Caco-2 (cell line): ENCODE measurements at places on chromosomes 5 and 9. TPM values are rescaled to one million over a fixed set of nuclear protein-coding genes. Genes with fewer than 3 reads are reported as not detected.

DNA sequence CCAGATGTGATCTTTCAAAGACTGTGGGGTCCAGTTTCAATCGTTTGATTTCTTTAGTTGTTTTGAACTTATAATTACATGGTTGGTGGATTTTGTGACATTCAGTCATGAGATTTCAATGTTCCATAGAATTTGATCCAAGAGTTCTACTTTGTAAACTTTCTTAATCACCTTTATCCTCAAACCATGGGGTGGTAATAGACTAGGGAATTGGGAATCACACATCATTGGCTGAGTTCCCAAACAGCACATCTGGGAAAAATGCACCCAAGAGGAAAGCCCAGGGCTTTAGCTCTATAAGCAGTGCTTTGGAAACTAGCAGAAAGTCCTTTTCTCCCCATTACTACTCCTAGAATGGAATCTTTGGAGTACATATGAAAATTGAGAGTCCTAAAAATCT is 177.6 kb downstream of the NNT start:
- DNase-seq, result no peak

GRCh38 chr5:56734091-56734694 is 81.2 kb upstream of the MAP3K1 start:
- no peak for DNase-seq

GRCh38 chr5:154077696-154078095 is 38.9 kb downstream of the MFAP3 start:
- DNase-seq, result no peak

- no peak for DNase-seq
Observed at GRCh38 chr9:114445616-114446015, 57.8 kb upstream of the AKNA start.

DNA sequence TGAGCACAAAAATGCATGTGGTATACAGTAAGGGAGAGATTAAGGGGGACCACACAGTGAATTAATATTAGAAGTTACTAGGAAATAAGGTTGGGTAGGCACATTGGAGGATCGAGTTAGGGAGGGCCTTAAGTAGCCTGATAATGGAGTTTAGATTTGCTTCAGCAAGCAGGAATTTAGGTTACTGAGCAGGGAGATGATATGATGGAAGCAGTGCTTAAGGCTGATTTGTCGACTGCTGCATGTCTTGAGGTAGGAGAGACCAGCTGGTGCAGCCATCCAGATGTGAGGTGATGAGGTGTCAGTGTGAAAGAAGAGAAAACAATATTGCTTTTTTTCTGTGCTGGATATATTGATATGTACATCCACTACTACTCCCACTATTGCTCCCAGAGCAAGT is 55.2 kb upstream of the ACTBL2 start:
- no peak for DNase-seq

DNA sequence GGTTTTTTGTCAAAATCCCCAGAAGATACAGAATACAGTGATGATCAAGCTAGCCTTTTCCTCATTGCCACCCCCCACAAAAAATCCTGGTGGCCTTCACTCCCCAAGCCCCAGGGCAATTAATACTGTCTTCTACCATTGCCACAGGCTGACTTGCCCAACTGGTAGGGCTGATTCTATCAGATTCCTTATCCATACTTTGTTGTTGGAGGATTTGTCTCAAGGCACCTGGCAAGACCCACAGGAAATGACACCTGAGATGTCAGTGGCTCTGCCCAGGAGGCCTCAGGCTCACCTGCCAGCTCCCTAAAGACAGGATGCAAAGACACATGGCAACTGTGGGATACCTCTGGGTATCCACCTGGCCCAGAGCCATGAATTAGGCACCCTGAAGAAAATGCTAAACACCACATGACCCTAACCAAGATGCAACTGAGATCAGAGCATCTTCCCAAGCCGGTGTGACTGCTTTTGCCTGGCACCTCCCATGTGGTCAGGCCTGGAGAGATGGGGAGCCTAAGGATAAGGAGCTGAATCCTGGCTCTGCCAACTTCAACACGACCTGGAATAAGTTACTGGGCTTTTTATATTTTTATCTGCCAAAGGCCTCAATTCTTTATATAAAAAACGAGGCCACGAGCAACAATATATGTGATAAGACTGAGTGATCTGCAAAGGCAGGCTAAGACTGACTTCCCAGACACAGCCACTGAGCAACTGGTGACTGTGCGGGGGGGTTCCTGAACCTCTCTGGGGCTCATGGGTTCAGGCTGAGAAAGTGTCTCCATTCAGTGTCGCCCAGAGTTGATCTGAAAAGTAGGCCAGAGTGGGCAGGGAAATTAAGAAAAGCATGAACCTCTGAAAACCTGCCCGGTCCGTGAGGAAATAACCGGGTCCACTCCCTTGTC is 944 bp downstream of the ATOX1 start:
- peak; percentile 26 for DNase-seq

- no peak for DNase-seq
Observed at GRCh38 chr9:13002740-13003139, 227.9 kb downstream of the LURAP1L start.

DNA sequence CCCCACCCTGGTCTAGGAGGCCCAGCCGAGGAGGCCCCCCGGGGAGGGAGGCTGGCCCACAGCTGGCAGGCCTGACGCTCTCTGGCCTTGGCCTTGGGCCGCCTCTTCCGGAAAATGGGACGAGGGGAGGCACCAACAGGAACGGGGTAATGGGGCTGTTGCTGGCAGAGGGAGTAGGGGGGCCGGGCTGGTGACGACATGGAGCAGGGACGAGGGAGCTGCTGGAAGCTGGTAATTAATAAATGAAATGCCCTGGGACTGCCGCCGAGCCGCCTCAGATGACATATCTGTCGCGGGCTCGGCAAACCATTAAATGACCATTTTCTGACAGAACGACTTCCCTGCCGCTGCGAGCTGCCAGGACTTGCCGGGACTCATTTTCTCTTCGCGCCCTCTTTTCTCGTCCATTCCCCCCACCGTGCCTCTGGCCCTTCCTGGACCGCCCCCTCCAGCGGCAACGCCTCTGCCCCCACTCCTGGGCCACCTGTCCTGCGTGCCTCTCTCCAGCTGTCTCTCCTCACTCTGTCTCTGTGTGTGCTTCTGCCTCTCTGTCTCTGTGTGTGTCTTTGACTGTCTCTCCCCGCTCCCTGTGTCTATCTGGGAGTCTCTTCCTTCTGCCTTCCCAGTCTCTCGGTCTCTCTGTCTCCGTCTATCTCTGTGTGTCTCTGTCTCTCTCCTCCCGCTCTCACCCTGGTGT is 215.7 kb downstream of the PAX5 start:
- DNase-seq, result no peak

- DNase-seq, result peak; percentile 0
Observed at GRCh38 chr9:70639853-70640814, 225.7 kb upstream of the KLF9 start.

DNA sequence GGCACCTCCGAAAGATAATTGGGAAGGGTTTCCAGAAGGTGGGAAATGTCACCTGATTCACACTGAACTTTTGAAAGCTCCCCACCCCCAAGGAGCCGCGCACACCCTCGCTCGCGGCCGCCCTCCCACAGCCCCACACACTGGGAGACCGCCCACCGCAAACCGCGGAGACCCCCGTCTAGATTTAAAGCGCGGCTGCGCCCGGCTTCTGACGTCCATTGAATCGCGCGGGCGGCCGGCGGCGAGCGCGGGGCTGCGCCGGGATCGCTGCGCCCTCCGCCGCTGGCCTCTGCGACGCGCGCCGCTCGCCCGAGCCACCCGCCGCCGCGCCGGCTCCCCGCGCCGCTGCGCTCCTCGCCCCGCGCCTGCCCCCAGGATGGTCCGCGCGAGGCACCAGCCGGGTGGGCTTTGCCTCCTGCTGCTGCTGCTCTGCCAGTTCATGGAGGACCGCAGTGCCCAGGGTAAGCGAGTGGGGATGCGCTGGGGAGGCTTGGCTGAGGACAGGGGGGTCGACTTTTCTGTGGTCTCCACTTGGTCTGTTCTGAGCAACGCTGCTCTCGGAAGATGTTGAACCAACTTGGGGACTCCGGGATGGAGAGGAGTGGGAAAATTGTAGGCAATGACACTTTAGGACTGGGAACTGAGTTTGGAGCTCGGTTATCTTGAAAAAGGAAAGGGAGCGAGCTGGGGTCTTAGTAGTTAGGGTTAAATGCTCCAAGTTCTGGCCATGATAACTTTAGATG is at the start of gene FST:
FST (plus strand) TSS at position 214 of the 743 bp plus-strand sequence; CDS start at position 377, 163 bp downstream.
- DNase-seq, result peak; percentile 32

GRCh38 chr5:176891331-176891958 is 7.7 kb downstream of the HK3 start:
- no peak for DNase-seq

The SGCD gene
- total RNA-seq, result 0.20 and 0.28 TPM in 2 replicates

The PCDHB3 gene
- not detected in 2 replicates for total RNA-seq

The SUSD3 gene
- total RNA-seq, result 2.2 and 2.9 TPM in 2 replicates
